ENCODE measurements at places on chromosomes 5 and 9. TPM values are rescaled to one million over a fixed set of nuclear protein-coding genes. Genes with fewer than 3 reads are reported as not detected.

The SPARC gene
- 0.27 TPM for total RNA-seq

The FGF10 gene
- not detected for total RNA-seq

DNA sequence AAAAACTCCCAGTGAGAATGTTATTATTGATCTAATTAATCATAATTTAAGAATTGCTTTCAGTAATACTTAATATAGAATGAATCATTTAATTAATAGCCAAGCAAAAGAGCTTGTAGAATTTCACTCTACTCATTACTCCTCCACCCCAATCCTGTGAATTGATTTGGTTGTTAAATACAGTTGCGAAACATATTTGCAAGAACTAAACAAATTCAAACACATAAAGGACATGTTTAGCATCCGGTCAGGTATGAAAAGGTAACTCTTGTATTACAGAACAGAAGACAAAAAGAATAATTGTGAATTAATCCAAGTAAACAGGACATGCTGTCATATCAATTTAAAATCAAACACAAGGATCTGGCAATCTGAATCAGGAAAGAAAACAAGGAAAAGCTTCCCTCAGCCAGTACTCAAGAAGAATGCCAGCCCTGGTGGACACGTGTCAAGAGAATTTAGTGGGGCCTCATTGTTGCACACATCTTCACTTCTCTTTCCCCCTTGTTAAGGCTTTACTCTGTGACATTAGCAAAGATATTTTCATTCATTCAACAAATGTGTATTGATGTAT is 89.4 kb upstream of the SLC12A2 start:
- no peaks in the 10 kb centered on the region for H3K27me3 ChIP-seq
- no peaks in the 10 kb centered on the region for H3K4me1 ChIP-seq
- H3K27ac ChIP-seq, result no peak overlapping the region
- H3K36me3 ChIP-seq, result no peaks in the 10 kb centered on the region

DNA sequence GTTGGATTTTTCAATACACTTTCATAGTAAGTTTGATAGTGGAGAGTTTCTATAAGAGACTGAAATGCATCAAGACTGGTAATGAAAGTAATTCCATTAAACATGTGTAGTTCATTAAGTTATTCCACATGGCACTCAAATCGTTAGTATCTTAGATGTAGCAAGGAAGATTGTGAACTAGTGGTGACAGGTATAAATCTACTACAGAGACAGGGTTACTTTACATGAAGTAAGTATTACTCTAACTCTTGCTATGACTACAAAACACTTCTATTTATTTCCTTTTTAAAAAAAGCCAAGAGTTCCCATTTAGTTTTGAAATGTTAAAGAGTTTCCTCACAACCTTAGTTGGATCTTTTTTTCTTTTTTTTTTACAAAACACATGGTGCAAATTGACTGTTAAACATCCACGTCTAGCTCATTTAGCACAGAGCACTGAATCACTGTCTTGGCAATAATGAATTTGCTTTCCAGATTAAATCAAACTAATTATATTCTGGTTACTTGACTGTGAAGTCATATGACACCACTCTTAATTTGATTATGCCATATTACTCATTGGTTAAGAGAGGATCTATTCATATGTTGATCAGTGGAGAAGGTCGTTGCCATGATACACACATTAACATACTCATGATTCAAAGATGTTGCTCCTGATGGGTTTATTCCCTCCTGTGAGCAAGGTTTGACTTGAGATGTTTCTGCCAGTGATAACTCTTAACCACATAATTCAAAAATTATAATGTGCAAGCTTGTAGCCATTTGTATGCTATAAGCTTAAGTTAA is 644.8 kb downstream of the EFNA5 start:
- no peak overlapping the region for H3K4me3 ChIP-seq
- H3K36me3 ChIP-seq, result no peaks in the 10 kb centered on the region
- H3K27me3 ChIP-seq, result no peaks in the 10 kb centered on the region
- no peak for DNase-seq
- no peak overlapping the region for H3K27ac ChIP-seq

DNA sequence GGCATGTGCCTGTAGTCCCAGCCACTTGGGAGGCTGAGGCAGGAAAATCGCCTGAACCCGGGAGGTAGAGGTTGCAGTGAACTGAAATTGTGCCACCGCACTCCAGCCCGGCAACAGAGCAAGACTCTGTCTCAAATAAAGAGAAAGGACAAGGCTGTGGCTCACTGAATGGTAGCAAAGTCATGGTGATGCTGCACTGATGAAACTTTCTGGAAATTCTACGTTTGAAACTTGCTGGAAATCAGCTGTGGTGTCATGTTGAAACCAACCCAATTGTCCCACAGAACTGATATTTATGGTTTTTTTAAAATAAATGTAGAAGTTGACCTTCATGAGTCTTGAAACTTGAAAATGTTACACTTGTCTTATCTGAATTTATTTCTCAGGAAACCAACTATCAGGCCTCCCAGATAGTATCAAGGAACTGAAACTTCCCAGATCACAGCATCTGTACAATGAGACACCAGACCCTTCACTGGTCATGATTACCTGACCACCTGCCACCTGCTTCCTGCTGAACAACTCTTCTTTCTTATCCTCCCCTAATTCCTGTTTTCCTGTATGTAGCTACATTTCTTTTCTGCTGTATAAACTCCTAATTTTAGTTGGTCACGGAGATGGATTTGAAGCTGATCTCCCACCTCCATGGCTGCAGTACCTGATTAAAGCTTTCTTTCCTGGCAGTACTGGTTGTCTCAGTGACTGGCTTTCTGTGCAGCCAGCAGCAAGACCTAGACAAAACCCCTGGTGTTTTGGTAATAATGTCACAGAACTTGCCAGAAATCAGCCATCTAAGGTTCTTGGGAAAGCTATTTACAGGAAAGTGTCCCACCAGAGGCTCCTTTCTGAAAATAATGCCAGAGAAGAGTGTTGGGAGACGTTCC is 5.6 kb upstream of the TBC1D13 start:
- DNase-seq, result no peak
- H3K36me3 ChIP-seq, result peaks cover 1% of the 10 kb centered on the region
- H3K4me1 ChIP-seq, result peaks cover under 1% of the 10 kb centered on the region
- H3K4me3 ChIP-seq, result no peak overlapping the region
- H3K27me3 ChIP-seq, result no peaks in the 10 kb centered on the region

The CBY3 gene
- 0.44 TPM for total RNA-seq

DNA sequence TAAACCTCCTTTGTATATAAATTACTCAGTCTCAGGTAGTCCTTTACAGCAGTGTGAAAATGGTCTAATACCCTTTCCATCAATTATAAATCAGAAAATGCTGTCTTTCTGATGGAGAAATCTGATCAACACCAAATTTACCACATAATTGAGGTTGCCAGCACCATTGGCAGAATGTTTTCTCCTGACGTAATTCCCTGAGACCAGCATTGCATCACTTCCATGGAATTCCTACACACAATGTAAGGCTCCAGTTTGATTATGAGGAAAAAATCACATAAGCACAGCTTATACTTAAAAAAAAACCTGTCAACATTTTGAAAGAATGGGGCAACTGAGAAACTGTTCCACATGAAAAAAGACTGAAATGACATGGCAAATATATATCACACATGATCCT is 618.7 kb upstream of the CDH6 start:
- no peak overlapping the region for H3K4me3 ChIP-seq
- no peaks in the 10 kb centered on the region for H3K4me1 ChIP-seq
- H3K36me3 ChIP-seq, result no peaks in the 10 kb centered on the region
- no peak for DNase-seq

DNA sequence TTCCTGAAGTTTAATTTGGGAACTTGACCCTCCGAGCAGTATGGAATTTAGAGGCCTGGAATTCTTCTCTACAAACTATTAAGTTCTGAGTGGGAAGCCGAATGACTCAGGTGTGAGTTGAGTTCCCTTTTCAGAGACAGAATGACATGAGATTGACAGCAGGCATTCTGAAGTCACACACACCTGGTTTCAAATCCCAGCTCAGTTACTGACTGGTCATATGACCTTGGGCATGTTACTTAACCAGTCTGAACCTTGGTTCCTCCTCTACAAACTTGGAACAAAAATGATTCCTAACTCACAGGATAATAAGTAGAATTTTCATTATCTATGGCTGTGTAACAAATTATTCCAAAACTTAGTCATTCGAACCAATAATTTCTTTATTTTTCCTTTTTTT is 45.5 kb upstream of the GPBP1 start:
- no peak overlapping the region for H3K27ac ChIP-seq
- no peak overlapping the region for H3K4me3 ChIP-seq
- H3K27me3 ChIP-seq, result peaks cover 2% of the 10 kb centered on the region
- no peaks in the 10 kb centered on the region for H3K36me3 ChIP-seq

The UNC5A gene
- total RNA-seq, result not detected

The SCGB3A2 gene
- not detected for total RNA-seq

- H3K36me3 ChIP-seq, result no peaks in the 10 kb centered on the region
- no peak overlapping the region for H3K4me3 ChIP-seq
- peaks cover 15% of the 10 kb centered on the region for H3K4me1 ChIP-seq
- no peak for DNase-seq
Observed at GRCh38 chr9:89929673-89930480, 325.1 kb downstream of the GADD45G start.

The DBH gene
- total RNA-seq, result not detected

The LCN2 gene
- total RNA-seq, result not detected
